ENCODE measurements at places on chromosomes 4 and X. TPM values are rescaled to one million over a fixed set of nuclear protein-coding genes. Genes with fewer than 3 reads are reported as not detected.

The TCEAL7 gene
- not detected for total RNA-seq

The GAB1 gene
- total RNA-seq: 1.4 TPM

The NSUN7 gene
- total RNA-seq: 0.23 TPM

The TMPRSS11D gene
- not detected for total RNA-seq

The TMEM47 gene
- not detected for total RNA-seq

The SAGE1 gene
- total RNA-seq: not detected

The PDLIM3 gene
- total RNA-seq: not detected

The ADH1C gene
- not detected for total RNA-seq

The IBSP gene
- not detected for total RNA-seq

The ZNF630 gene
- 0.24 TPM for total RNA-seq

The SCLT1 gene
- total RNA-seq: 24.3 TPM

The TRPC5OS gene
- not detected for total RNA-seq

The HTT gene
- 65.9 TPM for total RNA-seq

The IGSF1 gene
- not detected for total RNA-seq

The LINC00632 gene
- total RNA-seq: 4.1 TPM

The SERTM2 gene
- not detected for total RNA-seq

The STK32B gene
- not detected for total RNA-seq

The GSTCD gene
- 20.9 TPM for total RNA-seq

The GAGE12F gene
- not detected for total RNA-seq

The XAGE2 gene
- not detected for total RNA-seq

The PLA2G12A gene
- total RNA-seq: 13.1 TPM

The GABRA4 gene
- total RNA-seq: not detected

The GASK1B gene
- not detected for total RNA-seq

The EDNRA gene
- total RNA-seq: not detected

The FAM133A gene
- total RNA-seq: not detected

The TLR1 gene
- total RNA-seq: 1.9 TPM

The HS6ST2 gene
- total RNA-seq: 1.1 TPM

The CLDN22 gene
- not detected for total RNA-seq

The JCHAIN gene
- not detected for total RNA-seq

The TNIP3 gene
- total RNA-seq: 21.9 TPM

The INTS6L gene
- total RNA-seq: 38.7 TPM

The BMPR1B gene
- not detected for total RNA-seq

The SLC49A3 gene
- total RNA-seq: 0.81 TPM

The EXOC1 gene
- total RNA-seq: 18.3 TPM

The USO1 gene
- total RNA-seq: 48.6 TPM

The DCAF4L1 gene
- 0.20 TPM for total RNA-seq

The NCAPG gene
- total RNA-seq: 46.3 TPM

The NEUROG2 gene
- total RNA-seq: 0.18 TPM

The S100P gene
- 1.9 TPM for total RNA-seq

The NLGN4X gene
- total RNA-seq: not detected

The PAK3 gene
- total RNA-seq: not detected

The ASMT gene
- total RNA-seq: not detected

The OTC gene
- total RNA-seq: not detected

The ANKRD50 gene
- 0.12 TPM for total RNA-seq

The PAGE5 gene
- total RNA-seq: not detected

The ZDHHC15 gene
- 0.24 TPM for total RNA-seq

The OTUD6A gene
- not detected for total RNA-seq

The C4orf33 gene
- total RNA-seq: 7.2 TPM

The IGFBP7 gene
- not detected for total RNA-seq

The TMSB15A gene
- not detected for total RNA-seq

The MUC7 gene
- total RNA-seq: not detected

The RNF150 gene
- total RNA-seq: not detected
